Cardiac septum (tissue), 1 donor: ENCODE measurements at places on chromosomes 4 and X. TPM values are rescaled to one million over a fixed set of nuclear protein-coding genes. Genes with fewer than 3 reads are reported as not detected.

Gene FATE1
- 0.67 TPM for total RNA-seq

Gene PHEX
- 0.11 TPM for total RNA-seq

Gene ZNF330
- 114 TPM for total RNA-seq

Gene PPBP
- total RNA-seq, result 1.9 TPM

DNA sequence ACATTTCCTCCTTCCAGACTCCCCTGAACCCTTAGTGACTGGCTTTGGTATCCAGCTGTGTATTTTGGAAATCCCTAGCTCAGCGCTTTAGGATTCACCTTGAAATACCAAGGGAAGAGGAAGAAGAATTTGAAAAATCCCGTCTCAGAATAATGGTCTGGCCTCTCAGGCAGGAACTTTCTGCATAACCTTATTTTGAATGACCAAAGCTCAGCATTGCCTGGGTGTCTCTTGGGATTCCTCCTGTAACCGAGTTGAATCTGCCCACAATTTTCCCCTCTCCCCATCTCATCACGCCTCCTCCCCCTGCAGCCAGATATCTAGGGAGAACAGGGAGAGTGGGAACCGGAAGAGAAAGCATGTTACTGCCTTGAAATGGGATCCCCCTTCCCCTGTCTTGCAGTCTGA lies 116.2 kb downstream of the SMIM20 start:
- DNase-seq, result no peak

DNA sequence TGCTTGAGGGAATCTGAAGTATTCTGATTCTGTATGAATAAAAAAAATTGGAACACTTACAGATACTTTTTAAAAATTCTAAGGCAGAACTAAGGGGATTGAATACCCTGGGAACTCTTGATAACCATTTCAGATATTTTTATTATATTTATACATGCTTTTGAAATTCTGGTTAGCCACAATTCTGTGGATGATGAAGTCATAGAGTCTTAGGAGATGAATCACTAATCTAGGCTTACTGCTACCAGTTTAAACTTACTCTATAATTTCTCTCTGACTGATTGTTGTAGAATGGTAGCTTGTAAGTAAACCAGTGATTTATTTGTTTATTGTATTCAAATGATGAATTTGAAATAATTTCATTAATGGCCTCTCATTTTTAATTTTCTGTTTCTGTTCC lies 11.4 kb upstream of the SLAIN2 start:
- no peak for DNase-seq

- no peak for DNase-seq
Observed at GRCh38 chr4:83561381-83561780, 25.5 kb downstream of the GPAT3 start.
